ENCODE measurements at places on chromosomes 12 and 14.

DNA sequence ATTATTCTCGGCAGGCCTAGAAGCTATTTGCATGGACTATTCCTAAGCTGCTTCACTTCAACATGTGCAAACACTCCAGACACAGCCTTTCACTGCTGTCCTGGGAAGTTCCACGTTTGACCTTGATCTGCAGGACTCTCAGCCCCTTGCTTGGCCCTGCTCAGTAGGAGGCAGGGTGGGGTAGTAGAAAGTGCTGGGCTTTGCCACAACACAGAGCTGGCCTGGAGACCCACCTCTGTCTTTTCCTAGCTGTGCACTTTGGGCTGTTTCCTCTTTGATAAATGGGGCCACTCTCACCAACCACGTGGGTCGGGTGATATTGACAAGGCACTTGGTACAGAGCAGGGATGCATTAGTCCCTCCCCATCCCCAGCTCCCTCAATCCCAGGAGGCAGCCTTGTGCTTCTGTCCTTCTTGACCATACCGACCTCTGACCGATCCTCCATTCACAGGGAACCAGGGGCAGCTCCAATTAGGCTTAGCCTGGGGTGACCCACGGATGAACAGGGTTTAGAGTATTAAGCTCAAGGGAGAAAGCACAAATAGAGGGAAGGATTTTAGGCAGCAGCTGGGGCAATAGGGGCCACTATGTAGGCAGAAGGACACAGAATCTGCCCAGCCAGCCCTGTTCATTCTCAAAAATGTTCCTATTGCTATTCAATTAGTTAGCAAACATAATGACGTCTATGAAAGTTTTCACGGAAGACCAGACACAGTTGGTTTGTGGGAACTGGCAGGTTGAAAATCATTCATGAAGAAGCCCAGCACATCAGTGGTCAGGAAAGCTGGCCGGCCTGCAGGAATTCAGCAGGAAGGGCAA lies 63.3 kb downstream of the SYNE3 start:
- DNase-seq, result peak; percentile 15

DNA sequence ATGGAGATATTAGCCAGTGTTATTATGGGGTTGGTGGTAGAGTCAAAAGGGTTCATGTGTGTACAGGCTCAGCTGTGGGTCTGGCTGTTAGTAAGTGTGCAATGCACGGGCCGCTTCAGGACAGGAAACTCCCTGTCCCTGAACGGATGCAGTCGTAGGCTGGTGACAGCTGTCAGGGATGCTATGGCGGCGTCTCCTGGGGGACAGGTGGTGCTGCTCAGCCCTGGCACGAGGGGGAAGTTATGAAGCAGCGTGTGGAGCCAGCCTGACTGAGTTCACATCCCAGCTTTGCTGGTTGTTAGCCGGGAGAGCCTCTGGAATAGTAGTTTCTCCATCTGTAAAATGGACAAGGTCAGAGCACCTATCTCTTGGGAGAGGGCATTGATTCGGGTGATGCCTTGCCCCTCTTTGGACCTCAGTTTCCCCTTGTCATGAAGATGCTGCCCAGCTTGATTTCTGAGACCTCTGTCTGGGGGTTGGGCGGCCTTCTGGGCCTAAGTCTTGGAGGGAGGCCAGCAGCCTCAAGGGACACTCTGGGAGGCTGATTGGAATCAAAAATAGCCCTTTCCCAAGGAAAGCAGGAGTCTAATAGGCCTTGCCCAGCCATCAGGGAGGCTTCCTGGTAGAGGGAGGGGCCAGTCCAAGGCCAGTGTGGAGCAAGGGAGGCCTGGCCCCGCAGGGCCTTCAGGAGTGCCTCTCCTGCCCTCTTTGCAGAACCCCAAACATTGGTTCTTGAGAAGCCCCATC lies 7.1 kb downstream of the ASB2 start:
- DNase-seq, result peak; percentile 22

DNA sequence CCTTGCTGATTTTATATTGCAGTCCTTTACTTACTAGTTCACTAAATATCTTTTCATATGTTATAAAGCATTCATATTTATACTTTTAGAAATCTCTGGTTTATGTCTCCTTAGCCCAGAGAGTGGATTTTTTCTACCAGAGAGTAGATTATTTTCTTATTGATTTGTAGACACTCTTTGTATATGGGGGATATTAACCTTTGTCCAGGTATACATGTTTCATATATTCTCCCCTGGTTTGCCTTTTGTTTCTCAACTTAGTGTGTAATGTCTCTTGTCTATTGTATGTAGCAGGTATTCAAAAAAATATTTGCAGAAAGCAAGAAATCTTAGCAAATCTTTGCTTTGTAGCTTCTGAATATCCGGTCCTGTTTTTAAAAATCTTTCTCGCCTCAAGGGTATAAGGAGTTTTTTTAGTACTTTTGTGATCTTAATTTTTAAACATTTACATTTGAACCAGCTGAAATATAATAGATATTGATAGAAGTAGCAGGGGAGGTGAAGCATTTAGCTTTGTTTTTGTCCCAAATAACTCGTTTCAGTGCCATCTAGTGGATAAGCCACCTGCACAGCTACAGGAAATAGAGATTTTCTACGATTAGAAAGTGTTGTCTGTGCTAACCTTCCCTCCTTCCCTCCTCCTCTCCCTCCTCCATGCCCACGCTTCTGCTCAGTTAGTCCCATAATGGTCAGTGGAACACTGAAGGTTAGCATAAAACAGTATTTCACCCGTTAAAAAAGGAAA lies 97.0 kb downstream of the PHETA1 start:
- DNase-seq, result peak; percentile 38

DNA sequence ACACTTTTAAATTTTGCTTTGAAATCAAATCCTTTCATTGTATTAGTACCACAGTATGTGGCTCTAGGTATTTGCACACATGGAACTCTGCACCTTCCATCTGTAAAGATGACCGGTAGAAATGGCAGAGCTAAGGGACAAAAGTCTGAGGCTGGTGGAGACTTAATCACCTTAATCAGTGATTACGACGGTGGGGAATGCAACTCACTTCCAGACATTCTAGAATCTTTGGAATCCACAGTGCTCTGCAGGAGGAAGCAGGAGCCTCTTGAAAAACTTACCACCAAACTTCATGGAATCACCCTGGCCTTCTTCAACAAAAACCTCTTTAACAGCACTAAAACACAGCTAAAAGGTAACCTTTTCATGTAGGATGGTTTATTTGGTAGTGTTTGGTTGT lies 3.9 kb upstream of the DACT1 start:
- no peak for DNase-seq

- DNase-seq, result no peak
Measured at GRCh38 chr12:54351341-54351740, 12.9 kb downstream of the GPR84 start.

GRCh38 chr12:47156167-47156736 lies 76.5 kb upstream of the AMIGO2 start:
- peak; percentile 84 for DNase-seq

DNA sequence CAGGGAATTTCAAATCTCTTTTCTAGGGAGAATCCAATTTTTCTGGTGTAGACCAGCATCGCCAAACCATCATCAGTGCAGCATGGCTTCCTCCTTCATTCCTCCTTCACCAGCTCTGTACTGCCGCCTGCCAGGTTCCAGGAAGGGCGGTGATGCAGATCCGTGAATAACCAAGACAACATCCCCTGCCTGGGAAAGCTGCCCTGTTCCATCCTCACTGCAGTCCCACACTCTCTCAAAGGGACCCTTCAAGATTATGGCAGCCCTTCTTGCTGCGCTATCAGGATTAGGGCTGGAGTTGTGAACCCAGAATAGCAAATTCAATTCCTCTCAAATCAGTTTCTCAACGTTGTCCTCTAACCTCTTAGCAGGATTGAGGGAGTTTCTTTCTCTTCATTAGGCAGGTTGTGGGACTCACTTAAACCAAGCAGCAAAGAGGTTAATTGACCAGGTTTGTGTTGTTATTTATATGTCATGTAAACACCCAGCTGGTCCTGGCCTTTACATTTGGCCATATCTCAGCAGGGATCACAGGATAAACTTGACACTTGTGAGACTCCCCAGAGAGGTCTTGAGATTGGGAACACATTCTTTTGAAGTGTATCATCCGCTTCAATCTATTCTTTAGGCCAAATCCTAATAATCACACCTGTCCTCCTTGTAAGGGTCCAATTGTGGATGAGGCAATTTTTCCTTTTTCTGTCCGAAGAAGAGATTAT lies 26.2 kb downstream of the TMEM30B start:
- no peak for DNase-seq

DNA sequence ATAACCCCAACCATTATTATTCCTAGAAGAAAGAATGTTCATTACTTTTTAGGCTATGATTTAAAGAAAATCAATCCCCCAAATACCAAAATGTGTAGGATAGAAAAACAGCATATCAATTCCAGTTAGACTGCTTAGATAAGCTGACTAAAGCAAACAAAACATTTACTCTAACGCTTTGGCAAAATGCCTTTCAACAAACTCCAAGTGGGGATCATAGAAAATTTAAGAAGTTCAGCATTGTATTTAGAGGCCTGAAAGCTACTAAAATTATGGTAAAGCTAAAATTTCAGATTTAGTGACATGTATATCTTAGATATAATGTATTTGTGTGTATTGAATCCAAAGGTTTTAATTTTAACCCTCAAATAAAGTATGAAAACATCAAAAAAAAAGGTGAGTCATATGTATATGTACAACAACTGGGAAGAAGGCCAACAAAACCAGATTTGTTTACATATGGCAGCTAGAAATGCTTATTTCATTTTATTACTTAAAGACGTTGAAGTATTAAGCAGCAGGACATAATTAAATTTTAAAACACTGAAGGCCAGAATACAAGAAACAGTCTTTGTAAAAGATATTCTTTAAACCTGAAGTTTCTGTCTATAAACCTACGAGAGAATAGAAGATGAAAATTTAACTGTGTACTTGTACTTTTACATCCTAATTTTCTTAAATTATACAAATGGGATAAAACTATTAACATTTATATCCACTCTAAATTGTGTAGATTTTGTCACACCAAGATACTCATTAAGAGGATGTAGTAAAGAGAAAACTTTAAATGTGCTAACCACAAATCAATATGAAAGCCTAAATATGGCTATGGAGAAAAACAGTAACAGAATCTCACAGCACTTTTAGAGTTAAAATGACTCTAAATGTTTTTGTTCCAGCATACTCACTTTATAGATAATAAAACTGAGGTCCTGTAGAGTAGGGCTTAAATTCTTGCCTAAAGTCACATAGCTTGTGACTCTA lies 71.4 kb downstream of the SLC41A2 start:
- DNase-seq, result no peak

DNA sequence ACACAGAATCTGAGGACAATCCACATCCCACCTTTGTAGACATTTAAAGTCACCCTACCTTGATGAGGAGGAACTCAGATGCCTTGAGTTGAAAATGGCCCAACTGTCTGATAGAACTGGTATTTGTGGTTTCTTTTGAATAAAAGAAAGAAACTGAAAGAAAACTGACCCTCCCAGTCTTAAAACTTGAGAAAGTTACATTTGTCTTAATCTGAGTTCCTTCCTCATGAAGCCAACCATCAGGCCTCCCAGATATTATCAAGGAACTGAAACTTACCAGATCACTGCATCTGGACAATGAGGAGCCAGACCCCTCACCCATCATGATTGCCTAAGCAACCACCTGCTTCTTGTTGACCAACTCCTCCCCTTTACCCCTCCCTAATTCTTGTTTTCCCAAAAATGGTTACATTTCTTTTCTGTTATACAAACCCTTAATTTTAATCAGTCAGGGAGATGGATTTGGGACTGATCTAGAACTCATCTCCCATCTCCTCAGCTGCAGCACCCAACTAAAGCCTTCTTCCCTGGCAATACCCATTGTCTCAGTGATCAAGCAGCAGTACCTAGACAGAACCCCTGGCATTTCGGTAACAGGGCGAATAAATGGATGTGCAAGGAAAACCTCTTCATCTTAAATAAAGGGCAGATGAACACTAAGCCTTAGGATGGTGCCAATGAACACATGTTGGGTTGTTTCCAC lies 72.0 kb upstream of the RESF1 start:
- no peak for DNase-seq

DNA sequence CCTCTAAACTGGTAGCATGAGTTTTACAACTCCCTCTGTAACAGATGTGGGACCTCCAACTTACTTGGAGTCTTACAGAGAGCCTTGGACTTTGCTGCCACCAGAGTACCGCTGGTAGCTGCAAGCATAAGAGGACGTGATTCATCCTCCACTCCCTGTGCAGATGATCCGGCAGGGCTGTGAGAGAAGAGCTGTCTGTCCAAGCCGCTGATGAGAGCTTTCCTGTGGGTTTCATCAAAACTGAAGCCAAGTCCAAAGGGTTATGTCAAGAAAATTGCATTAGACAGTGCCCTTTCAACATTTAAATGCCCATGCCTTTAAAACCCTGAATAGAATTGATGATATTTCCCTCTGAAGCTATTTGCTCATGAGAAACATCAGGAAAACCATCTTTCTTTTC lies 85.8 kb downstream of the LLPH start:
- no peak for DNase-seq

DNA sequence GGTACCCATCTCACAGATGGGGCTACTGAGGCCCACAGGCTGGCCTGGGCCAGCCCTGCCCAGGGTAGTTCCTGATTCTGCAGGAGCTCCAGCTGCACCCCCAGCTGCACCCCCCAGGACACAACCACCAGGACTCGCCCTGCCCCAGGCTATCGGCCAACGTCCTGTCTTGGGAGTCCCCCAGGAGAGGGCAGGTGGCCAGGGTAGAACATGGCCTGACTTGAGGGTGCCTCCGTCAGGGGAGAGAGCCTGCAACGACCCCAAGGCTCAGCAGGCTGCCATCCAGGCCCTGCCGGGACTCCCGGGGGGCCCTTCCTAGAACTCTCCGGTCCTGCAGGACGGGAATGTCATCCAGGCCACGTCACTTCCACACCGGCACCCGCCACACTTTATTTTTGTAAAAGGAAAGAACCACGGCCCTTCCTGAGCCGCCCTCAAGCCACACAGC lies 15.8 kb downstream of the JAG2 start:
- no peak for DNase-seq

DNA sequence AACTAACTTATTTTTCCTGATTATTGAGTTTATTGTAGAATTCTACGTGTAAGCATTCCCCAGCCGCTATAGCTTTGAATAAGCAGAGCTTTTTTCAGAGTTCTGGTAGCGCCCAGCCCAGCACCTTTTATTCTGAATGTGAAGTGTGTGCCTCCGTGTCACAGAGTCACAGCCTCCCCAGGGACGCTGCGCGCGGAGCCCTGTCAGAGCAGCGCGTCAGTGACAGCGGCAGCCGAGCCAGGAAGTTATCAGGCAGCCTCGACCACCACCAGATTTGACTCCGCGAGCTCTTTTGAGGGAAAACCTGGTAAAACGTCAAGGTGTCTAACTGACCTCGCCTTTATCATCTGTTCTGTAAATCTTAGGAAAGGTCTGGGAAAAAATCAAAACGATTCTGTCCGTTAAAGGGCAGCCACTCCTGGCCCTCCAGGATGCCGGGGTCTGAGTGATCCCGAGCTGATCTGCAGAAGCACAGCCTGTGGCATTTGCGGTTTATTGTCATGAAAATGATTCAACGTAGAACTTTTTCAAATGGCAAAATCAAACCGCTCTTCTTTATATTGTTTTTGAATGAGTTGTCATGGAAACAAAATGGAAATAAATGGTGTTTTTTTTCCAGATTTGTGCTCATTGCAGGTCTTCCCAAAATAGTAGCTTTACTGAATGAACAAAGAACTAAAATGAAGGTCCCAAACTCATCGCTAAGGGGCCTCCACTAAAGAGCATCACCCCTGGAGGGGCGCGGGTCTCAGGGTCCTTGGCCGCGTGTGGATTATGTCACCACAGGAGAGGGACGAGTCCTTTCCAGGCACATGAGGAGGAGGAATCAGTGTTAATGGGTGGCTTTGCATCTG lies 43.1 kb upstream of the MMP17 start:
- no peak for DNase-seq

- DNase-seq, result no peak
Measured at GRCh38 chr12:129901254-129901653, 2.6 kb downstream of the TMEM132D start.
